Activated CD8-positive, alpha-beta memory T cell treated with anti-CD3 and anti-CD28 coated beads for 48 hours (primary cell): ENCODE measurements at places on chromosomes 2 and 18.

GRCh38 chr2:223230352-223230751 lies 178.4 kb downstream of the KCNE4 start:
- DNase-seq = no peak

GRCh38 chr2:73069855-73070642 lies 1.5 kb downstream of the SFXN5 start:
- no peak for DNase-seq

DNA sequence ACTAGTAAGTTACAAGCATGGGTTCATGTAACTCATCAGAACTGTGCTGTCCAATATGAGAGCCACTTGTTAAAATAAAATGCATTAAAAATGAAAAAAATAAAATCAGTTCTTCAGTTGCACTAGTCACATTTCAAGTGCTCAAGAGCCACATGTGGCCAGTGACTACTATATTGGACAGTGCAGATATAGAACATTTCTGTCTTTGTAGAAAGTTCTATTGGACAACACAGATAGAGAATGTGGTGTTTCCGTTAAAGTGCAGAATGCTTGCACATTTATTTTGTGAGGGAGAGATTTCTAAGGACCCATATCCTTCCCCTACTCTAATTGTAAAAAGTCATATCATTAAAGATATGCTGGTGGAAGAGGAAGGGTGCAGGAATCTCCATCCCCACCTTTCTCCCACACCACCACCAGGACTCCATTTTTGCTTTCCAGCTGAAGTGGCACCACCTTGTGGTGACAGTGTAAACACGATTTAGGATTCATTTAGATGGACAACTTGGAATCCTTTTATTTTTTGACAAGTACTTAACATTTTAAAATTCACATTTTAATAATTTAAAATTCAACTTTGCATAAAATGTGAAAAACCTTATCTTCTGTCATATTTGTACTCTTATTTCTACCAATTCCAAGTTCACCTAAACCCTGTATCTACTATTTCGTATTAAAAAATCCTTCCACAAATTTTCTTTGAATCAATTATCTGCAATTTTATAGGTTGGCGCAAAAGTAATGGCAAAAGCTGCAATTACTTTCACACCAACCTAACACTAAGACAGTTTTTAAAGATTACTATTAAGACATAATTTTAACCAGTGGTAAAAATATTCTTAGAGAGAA lies 9.4 kb upstream of the CD302 start:
- no peak for DNase-seq

GRCh38 chr2:17765398-17765797 lies 11.5 kb downstream of the GEN1 start:
- DNase-seq = no peak

DNA sequence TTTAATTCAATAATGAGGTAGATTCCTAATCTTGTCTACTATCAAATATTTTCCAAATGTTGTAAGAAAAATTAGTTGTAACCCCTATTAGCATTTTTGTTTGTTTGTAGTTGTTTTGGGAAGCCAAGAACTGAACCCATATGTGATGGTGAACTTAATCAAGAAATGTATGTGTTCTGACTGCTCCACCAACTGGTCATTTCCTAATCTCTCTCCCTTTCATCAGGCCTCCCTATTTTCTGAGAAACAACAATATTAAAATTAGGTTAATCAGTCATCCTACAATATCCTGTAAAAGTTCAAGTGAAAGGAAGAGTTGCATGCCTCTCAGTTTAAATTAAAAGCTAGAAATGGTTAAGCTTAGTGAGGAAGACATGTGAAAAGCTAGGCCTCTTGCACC lies 504.0 kb downstream of the EPHA4 start:
- no peak for DNase-seq

GRCh38 chr18:36191286-36191685 lies 4.0 kb downstream of the MOCOS start:
- no peak for DNase-seq

GRCh38 chr2:98464772-98465310 lies 20.2 kb downstream of the INPP4A start:
- DNase-seq = no peak

GRCh38 chr2:6590442-6590841 lies 275.3 kb downstream of the CMPK2 start:
- no peak for DNase-seq

- DNase-seq = no peak
These were observed 73.2 kb downstream of the BOLA3 start for GRCh38 chr2:74074487-74074886.

GRCh38 chr2:17614174-17614930 lies 73.9 kb downstream of the VSNL1 start:
- no peak for DNase-seq

DNA sequence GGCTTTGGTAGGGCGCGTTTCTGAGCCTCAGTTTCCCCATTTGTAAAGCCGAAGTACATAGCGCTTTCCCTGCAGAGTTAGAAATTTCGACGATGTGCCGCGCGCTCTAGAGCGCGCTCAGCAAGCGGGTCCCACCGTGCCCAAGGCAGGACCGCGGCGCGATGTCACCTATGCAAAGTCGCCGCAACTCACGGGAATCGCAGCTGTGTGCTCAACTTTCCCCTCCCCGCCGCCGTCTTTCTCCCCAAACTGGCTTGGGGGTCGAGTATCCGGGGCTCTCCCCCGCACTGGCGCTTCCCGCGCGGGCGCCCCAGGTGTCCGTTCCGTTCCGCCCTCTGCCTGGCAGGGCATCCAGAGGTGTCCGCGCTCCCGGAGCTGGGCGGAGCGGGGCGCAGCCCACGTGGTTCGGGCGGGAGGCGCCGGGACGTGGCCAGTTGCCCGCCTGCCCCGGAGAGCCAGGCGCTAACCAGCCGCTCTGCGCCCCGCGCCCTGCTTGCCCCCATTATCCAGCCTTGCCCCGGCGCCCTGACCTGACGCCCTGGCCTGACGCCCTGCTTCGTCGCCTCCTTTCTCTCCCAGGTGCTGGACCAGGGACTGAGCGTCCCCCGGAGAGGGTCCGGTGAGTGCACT lies at the start of gene MLPH:
Gene MLPH (plus strand): TSS at position 433 of the 630 bp plus-strand sequence. CDS start 6,176 bp downstream, outside the sequence.
- DNase-seq = no peak

DNA sequence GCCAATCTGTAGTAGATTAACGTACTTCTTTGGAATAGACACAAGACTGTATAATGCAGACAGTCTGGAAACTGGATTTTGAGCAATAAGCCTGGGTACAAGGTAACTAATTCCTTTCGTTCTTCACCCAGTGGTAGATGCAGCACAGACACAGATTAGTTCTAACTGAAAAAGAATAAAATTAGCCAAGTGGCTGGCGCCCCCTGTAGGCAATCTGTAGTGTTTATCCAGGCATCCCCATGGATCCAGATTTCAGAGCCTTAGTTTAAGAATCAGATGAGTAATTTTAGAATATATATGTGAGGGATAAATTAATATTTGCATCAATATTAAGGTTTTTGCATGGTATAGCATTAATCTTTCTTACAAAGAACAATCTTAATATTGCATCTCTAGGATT lies 563.9 kb downstream of the DCC start:
- DNase-seq = no peak

GRCh38 chr2:227789803-227790202 lies 23.8 kb upstream of the CCL20 start:
- DNase-seq = no peak

DNA sequence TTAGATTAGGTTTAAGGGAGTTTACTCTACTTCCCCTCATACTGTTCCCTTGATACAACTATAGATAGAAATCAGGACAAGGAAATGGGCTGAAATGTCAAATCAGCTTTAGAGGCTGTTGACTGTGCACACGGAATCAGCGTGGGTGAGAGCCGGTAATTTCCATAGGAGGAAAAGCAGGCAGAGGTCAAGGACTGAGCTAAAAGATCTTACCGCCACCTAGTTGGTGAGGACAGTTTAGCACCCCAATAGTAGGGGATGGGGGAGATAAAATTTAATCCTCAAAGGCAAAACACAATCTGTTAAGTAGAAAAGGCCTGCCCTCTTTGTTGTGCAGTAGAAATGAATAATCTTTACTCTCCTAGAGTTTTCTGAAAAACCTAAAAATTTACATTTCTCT lies 1154.5 kb upstream of the CHAC2 start:
- DNase-seq = no peak

DNA sequence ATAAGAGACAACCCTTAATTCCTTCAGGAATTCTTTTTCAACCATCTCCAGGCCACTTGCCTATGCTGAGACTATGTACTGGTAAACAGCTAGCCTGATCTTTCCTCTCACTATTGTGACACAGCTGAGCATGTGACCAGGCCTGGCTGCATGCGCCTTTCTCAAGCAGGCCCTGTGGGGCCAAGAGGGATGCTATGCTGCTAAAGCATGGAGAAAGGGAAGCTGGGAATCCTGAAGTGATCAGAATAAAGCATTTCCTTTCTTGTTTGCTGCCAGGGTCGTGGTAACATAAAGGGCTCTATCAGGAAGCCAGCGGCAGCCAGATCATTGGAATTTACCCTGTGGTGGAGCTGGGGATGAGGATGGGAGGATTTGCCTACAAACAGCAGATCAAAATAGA lies 29.8 kb upstream of the LCLAT1 start:
- no peak for DNase-seq

DNA sequence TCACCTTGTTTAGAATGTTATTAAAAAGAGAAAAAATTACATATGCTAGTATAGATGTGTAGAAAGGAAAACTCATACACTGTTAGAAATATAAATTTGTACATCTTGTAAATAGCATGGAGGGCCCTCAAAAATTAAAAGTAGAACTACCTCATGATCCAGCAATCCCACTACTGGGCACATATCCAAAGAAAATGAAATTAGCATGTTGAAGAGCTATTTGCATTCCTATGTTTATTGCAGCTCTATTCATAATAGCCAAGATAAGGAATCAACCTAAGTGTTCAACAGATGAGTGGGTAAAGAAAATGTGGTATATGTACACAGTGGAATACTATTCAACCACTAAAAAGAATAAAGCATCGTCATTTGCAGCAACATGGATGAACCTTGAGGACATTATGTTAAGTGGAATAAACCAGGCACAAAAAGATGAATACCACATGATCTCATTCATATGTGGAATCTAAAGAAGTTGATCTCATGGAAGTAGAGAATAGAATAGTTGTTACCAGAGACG lies 251.5 kb upstream of the THUMPD2 start:
- DNase-seq = no peak
